Activated CD8-positive, alpha-beta memory T cell treated with anti-CD3 and anti-CD28 coated beads for 4 hours (primary cell): ENCODE measurements at places on chromosomes 13 and 19.

DNA sequence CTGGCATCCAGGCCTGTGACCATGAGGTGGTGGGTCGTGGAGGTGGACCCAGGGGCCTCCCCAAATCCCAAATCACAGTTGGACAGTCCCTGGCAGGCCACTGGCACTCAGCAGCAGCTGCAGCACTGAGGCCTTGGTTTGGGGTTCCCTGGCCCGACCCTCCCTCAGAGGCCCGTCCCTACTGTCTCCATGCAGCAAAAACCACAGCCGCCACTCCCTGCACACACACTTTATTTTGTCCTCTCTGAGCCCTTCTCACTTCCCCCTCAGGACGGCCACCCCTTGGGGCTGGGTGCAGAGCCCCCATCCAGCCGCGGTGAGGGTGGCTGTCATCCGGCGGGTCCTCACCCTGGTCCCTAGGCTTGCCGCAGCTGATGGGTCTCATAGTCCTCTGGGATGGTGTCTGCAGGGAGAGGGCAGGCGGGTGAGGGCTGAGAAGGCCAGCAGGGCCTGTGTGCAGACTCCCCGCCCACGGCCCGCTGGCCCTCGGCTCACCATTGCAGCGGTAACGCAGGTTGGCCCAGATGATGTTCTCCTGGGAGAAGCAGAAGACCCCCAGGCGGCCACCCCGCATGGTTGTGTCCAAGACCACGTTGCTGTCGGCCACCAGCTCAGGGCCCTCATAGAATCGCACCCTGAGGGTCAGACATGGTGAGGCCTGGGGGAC lies 8.4 kb downstream of the COMP start:
- DNase-seq = no peak

- DNase-seq = no peak
Measured at GRCh38 chr13:50322006-50322405, 306.8 kb downstream of the KCNRG start.

DNA sequence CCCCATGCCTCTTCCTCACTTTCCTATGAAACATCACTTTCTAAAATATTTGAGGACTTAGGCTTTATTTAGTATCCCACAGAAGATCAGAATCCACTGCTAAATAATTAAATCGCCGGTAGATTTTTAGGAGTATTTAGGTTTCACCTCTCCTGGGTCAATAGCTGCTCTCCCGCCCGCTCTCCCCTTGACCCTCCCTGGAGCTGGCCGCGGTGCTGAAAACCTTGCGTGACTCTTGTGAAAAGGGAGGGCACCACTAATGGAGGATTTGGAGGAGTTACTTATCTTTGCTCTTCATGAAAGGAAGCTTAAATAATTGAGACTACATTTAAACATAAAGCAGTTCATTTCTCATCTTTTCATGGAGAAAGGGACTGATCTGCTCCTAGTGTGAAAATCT lies 14.1 kb downstream of the POU4F1 start:
- DNase-seq = no peak

DNA sequence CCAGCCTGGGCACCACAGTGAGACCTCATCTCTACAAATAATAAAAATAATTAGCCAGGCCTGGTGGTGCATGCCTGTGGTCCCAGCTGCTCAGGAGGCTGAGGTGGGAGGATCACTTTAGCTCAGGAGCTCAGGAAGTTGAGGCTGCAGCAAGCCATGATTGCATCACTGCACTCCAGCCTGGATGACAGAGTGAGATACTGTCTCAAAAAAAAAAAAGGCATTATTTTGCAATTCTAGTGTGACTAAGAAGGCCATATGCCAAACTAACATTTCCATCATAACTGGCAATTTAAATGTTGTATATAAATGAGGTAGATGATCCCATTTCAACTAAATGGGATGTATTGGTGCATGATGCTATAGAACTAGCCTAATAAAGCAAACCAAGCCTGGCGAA lies 632.8 kb upstream of the KLF12 start:
- no peak for DNase-seq

DNA sequence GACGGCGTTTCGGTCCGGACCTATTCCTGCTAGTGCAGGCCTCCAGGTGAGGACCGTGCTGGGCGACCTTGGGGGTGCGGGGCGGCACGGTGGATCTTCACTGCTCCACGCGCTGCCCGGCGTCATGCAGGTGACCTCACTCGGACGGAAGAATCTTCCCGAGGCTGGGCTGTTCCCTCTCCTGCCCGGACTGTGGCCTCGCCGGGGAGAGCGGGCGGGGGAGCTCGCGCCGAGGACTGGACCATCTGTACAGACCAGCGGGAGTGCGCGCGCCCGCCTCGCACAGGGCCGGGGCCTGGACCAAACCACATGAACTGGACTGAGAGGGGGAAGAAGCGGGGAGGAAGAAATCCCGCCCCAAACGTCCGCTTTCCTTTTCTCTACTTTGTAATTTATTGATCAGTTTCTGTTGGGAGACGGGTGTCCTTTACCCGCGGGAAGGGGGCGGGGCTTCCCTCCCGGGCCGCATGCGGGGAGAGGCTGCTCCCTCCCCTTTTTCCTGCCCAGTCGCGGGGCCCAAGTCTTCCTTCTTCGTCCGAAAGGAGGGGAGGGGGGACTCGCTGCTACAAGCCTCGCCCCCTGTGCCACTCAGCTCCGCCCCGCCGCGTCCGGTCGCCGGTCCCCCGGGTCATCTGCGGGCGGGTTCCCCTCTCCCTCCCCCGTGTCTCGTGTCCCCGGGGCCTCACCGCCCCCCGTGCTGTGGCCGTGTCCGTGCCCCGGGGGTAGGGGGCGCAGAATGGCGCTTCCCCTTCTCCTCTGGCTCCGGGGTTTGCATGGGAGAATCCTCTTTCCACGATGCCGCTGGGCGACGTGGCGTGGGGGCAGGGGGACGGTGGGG lies 4.9 kb downstream of the HRC start:
- DNase-seq = no peak

DNA sequence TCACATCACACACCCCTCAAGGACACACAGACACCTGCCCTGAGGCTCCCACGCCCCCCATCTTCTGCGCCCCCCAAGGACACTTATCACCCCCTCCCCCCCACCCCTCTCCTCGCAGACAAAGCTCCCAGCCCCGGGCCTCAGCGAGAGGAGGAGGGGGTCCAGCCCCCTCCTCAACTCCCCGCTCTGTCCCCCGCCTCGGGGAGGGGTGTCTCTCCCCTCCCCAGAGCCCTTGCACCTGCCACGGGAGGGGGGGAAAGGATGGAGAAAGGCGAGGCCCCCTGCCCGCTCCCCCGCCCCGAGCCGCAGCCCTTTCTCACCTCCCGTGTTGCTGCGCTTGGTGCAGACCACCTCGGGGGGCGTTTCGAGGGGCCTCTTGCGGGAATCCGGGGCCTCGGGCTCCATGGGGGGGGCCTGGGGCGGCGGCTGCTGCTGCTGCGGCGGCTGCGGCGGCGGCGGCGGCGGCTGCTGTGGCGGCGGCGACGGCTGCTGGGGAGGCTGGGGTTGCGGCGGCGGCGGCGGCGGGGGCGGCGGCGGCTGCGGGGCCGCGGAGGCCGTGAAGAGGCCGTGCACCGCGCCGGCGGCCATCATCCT lies 621 bp downstream of the NOVA2 start:
- no peak for DNase-seq

DNA sequence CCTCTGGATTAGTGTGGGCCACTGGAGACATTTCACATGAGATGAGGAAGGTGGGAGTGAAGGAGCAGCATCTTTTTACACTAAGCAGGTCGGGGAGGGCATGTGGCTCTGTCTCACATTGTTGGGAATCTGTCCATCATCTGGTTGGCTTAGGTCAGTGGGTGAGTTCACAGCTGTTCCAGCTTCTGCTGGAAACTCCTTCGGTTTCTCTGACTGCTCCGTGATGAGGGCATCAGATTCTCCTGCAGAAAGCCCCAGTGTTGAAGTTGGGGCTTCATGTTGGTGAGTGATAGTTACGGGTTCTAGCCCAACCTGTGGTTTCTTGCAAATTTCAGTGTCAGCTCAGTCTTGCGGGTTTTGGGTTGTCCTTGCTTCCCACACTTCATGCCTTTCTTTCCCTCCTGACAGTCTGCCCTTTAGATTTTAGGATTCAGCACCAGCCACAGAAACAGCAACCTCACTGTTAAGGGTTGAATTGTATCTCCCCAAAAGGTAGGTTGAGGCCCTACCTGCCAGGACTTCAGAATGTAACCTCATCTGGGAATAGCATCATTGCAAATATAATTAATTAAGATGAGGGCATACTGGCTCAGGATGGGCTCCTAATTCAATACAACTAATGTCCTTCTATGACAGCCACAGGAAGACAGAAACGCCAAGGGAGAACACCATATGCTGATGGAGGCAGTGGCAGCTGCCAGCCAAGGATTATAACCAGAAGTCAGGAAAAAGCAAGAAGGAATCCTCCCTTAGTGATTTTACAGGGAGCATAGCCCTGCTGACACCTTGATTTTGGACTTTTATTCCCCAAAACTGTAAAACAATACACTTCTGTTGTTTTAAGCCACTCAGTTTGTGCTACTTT lies 7.6 kb upstream of the ALOX5AP start:
- no peak for DNase-seq

DNA sequence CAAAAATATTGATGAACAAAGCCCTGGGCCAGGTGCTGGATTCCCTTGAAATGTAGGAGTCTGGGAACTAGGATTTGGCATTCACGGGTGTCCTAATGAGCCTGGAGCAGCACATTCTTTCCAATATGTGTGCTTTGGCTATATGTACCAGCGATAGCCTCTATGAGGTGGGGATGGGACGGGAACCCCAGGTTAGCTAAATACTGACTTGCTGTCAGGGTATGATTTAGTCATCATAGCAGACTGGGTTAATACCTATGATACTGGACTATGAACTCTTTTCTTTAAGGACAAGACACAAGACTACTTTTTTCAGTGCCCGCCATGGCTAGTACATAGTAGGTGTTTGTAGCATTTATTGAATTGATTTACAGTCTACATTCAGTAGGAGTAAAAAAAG lies 152.7 kb downstream of the KCNRG start:
- DNase-seq = no peak

- DNase-seq = no peak
Measured at GRCh38 chr19:50475101-50475568, 1.2 kb upstream of the EMC10 start.

DNA sequence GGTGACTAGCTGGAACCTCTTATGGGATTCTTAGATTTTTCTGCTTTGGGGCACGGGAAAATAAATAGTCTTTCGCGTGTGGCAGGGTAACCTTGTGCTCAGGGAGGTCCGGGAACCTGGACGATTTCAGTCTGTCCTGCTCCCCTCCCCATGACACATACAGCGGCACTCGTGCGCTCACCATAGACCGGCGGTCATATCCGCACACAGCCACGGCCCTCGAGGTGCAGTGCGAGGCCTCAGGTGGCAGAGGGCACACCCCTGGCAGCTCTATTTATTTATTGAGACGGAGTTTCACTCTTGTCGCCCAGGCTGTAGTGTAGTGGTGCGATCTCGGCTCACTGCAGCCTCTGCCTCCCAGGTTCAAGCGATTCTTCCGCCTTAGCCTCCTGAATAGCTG lies 3.0 kb downstream of the ONECUT3 start:
- DNase-seq = no peak

DNA sequence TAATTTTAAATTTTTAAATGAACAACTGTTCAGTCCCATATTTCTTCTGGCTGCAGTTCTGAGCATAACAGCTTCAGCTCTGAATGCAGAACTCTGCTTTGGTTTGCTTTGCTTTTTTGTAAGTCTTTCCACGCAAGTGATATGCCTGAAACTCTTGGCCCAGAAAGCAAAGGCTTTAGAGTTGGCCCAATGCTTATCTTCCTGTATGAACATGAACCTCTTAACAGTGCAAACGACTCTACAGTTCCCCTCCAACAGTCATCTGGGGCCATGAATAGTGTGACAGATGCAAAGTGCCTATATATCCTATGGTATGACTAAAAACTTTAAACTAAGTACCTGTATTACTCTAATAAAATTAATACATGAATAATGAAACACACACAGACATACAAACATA lies 14.7 kb downstream of the ZNF112 start:
- no peak for DNase-seq

GRCh38 chr13:91181892-91182291 lies 165.6 kb upstream of the MIR17HG start:
- no peak for DNase-seq

- no peak for DNase-seq
Measured at GRCh38 chr13:37539976-37540605, 58.5 kb downstream of the POSTN start.

DNA sequence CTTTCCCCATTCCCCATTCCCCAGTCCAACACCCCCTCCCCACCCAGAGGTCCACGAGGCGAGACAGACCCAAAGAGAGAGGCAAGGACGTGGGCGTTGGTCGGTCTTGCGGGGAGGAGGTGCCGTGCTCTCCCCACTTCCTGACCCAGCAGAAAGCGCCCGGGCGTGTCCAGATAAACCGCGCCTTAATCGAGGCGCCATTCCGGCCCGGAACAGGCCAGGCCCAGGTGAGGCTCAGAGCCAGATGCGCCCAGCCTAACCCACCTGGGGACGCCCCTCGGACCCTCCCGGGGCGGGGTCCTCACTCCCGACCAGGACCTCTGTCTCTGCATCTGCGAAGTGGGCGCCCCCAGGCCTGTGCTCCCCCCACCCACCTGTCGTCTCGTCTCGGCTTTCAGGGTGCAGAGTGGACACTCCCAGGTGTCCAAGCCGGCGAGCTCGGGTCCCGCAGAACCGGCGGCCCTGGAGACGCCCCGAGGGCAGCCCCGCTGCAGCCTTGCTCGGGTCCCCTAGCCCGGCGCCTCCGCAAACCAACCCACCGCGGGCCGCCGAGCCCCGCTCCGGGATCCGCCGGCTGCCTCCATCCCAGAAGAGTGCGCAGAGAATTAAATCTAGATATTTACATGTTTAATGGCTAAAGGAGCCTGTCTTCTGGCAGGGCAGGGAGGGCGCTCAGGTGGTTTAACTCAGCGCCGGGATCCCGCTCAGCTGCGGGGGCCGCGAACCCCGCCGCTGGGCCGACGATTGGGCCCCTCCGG lies 5.0 kb upstream of the ONECUT3 start:
- DNase-seq = no peak

DNA sequence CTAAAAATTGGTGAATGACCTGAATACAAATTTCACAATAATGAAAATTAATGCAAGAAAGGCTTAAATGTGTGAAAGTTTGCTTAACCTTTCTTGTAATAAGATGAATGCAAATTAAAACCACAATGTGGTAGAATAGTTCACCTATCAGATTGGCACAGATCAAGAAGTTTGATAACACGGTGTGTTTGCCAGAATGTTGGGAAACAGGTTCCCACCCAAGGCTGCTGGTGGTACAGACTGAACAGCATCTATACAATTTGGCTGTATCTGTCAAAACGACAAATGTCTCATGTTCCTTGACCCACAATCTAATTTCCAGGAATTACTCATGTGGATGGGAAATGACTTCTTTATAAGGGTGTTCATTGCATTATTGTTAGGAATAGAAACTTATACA lies 8.6 kb upstream of the IRS2 start:
- DNase-seq = no peak

- no peak for DNase-seq
Measured at GRCh38 chr13:63501702-63502101, 2086.1 kb upstream of the PCDH20 start.
